ENCODE measurements at places on chromosomes 7 and 10.

DNA sequence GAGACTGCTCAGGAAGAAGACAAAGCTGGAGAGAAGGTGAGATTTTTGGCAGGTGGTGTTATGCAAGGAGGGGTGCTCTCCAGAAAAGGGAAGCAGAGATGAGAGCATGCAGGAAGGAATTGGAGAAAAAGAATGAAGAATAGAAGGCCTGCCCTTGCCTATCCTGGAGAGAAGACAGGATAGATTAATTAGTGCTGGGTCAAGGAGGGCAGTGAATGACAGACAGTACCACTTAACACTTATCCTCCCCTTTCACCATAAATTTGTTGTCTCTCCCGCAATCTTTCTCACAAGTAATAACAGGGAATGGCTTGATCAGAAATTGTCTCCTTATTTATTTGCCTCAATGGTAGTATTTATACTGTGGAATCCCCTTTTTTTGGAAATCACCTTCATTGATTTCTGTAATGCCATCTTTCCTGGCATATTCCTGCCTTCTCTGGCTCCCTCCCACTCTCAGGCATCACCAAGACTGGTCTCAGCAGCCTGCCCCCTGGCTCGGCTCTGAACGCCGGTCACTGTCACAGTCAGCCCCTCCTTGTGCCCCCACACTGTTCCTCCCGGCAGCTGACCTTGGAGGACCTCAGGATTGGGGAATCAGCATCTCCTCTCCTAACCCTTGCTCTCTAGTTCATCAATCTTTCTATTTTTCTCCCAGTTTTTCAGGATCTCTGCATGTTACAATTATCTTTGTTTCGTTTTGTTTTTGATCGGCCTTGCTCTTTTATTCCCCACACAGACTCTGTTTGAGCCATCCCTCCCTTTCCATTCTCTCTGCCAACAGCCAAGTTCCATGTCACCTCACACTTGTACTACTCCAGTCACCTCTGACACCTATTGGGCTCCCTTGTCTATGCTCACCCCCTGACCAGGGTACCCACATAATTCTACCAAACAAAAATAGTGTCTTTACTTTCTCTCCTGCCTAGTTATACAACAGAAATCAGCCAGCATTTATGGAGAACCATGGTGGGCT lies 294.2 kb downstream of the PLXDC2 start:
- DNase-seq, result no peak

DNA sequence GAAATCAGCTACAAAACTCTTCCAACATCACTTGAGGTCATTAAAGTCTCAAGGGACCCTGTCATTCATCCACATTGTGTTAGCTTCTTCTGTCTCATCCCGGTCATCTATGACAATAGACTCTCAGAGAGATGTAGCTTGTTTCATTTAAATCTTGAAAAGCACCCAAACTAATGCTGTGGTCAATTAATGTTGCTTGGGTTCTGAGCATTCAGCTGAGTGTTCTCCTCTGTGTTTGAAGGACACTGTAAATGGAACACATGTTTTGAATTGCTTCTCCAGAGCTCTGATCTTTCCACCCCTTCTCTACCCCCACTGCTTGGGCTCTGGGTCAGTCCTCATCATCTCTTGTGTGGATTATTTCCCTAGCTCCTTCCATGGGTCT lies 19.6 kb upstream of the ADD3 start:
- DNase-seq, result no peak

DNA sequence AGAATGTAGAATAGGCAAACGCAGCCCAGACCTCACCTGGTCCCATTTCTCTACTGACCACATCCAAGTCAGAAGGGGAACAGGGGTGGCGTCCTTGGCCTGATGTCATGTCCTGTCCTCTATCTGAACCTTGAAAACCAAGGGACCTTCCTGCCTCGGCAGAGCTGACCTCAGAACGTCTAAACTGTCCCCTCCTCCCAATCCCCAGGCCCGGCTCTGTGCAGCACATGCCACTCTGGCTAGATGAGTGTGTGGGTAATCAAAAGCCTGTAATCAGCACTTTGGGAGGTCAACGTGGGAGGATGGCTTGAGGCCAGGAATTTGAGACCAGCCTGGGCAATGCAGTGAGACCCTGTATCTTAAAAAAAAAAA lies 46.5 kb upstream of the ZNF479 start:
- no peak for DNase-seq

DNA sequence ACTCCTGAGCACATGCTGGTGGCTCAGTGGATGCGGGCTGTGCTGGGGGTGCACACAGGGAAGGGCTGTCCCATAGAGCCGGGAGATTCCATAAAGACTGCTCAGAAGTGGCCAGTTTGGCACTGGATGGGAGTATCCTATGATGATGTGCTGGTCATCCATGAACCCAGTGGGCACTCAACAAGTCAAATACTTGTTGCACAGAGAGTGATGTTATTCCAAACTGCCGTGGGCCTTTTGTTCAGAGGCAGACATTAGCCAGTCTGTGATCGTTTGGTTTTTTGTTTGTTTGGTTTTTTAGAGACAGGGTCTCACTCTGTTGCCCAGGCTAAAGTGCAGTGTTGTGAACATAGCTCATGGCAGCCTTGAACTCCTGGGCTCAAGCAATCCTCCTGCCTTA lies 30.9 kb upstream of the SAMD8 start:
- DNase-seq, result no peak

DNA sequence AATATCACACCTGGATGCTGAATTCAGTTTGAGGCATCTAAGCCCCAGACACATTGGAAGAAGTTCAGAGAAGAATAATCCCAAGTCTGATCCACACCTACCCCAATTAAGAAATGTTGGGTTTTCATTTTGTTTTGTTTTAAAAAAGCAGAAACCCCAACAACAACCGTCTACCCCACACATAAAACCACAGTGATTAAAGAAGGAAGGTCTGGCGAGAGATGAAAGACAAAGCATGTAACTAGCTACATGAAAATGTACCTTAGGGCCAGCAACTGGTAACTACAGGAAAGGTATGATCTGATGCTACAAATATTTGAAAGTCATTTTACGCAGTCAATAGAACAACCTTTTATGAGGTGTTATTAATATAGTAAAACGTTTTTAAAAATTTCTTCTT lies 1112.3 kb downstream of the GATA3 start:
- no peak for DNase-seq

DNA sequence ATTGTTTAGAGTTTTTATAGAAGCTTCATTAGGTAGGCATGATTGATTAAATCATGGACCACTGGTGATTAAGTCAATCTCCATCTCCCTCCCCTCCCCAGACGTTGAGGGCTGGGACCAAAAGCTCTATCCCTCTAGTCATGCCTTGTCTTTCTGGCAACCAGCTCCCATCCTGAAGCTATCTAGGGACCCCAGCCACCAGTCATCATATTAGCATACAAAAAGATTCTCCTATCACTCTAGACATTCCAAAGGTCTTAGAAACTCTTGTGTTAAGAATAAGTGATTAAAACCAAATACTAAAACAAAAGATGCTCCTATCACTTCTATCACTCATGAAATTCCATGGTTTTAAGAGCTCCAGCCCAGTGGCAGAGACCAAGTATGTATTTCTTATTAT lies 178.2 kb downstream of the RAPGEF5 start:
- no peak for DNase-seq

GRCh38 chr10:11695779-11696178 lies 46.4 kb upstream of the ECHDC3 start:
- DNase-seq, result no peak

DNA sequence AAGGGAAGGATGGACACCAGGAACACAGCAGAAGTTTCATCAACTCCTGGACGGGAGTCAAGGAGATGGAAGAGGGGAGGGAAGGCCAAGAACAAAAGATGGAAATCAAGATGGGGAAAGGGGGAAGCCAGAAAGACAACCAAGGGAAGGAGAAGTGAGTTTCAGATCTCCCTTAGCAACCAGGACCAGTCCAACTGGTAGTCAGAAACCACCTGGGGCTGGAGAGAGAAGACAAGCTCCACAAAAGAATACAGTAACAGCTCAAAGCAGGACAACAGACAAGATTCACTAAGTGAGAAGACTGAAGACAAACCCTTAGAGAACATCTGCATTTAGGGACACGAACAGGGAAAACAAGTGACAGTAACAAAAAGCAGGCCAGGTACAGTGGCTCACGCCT lies 30.6 kb downstream of the CDCA7L start:
- DNase-seq, result no peak

- no peak for DNase-seq
These were observed 20.5 kb downstream of the ASNS start for GRCh38 chr7:97851683-97852082.

DNA sequence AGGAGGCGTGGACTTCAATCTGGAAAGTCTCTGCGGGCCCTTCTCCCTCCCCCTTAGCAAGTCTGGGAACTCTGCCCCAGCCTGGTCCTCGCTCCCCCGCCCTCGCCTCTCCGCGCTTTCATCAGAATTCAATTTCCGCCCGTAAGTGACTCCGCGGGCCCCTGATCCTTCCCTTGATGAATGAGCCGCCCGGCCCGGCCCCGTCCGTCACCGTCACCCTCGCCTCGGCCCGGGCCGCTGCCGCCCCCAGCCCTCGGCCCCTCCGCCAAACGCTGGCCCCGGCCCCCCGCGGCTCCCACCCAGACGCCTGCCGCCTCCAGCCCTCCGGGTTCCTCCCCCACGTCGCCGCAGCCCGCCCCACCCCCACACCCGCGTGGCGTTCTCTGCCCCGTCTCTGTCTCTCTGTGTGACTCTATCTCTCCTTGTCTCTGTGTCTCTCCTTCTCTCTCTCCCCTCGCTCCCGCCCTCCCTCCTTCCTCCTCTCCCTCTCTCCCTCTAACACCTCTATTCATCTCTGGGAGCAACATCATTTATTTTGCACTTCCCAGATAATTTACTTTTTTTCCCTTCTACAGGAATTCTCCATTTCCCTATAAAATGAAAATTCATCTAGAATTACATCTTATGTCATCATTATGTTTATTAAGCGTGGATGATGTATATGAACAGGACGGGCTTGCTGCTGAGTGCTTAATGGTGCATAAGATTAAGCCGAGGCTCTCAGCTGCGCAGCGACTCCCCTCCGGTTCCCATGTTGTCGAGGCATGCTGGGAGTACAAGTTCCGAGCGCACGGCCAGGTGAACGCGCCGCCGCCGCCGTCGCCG lies 91.2 kb upstream of the PAX2 start:
- no peak for DNase-seq

DNA sequence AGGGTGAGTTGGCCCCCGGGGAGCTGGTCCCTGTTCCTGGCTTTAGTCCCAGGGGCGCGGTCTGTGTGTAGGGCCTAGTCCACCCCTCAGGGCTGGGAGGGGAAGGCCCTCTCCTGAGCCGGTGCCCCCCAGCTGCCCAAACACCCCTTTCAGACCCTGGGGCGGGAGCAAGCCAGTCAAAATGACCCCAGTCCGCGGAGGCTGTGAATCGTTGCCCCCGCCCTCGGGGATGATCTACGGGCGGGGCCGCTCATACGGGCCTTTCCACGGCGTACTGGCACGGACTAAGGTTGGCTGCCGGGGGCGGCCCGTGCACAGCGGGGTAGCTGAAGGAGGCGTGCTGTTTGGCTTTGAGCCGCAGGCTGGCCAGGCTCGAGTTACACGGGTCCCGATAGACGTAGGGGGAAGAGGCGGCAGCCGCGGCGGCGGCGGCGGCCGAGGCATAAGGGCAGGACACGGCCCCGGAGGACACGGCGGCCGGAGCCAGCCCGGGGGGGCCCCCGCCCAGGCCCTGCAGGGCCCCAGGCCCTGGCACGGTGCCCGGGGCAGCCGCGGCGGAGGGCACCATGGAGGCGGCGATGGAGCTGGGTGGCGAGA lies 4.3 kb downstream of the ELOVL3 start:
- no peak for DNase-seq

- no peak for DNase-seq
These were observed 39.9 kb downstream of the TOMM7 start for GRCh38 chr7:22782616-22783232.

DNA sequence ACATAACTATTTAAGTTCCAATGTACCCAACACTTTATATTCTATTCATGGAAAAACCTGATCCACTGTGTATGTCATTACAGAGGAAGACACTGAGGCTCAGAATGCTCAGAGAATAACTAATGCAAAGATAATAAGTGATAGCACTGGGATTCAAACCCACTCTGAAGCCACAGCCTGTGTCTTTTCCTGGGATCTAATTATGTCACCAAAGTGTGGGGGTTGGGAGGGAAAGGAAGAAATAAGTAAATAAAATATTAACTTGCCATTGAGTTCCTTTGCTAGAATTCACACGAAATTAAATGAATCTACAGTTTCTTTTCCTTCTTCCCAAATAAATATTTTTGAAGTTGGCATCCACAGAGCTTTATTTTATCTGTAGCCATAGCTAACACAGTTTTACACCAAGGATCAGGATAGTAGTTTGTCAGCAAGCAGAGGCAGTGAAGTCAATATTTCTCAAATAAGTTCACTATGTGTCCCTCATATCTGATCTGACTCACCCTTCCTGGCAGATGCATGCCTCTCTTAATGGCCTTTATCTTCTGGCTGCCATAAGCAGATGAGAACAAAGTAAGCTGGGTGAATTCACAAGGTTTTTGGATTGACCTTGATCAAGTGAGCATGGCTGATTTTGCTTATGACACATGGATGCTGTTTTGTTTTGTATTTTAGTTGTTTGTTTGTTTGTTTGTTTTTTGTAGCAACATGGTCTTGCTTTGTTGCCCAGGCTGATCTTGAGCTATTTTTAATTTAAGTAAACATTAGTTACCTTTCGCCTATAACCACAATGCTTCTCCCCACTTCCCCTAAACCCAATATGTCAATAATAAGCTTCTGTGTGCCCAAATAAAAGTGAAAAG lies 6.3 kb downstream of the RAPGEF5 start:
- DNase-seq, result peak; percentile 46

- DNase-seq, result no peak
These were observed 1.5 kb downstream of the IL6 start for GRCh38 chr7:22728401-22729029.

All from GM12878 (cell line).